Dermis microvascular lymphatic vessel endothelial cell (primary cell): ENCODE measurements at places on chromosomes 4 and X. TPM values are rescaled to one million over a fixed set of nuclear protein-coding genes. Genes with fewer than 3 reads are reported as not detected.

DNA sequence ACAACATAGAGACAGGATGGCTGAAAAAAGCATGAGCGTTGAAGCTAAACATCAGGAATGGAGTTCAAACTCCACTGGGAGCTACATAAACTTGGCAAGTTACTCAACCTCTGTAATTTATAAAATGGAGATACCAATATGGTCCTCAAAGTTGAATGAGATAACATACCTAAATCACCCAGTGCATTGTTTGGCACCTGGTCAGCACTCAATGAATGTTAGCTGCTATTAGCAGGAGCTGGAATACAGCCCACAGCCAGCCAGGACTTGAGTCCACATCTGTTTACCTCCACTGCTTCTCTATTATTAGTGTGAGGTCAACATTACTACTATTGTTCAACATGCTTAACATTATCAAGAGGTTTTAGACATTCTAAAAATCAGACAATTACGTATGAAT is 97.9 kb downstream of the NR3C2 start:
- DNase-seq: peak; percentile 56

- no peak for DNase-seq
Observed at GRCh38 chrX:144681501-144681900, 565.8 kb upstream of the SPANXN1 start.

DNA sequence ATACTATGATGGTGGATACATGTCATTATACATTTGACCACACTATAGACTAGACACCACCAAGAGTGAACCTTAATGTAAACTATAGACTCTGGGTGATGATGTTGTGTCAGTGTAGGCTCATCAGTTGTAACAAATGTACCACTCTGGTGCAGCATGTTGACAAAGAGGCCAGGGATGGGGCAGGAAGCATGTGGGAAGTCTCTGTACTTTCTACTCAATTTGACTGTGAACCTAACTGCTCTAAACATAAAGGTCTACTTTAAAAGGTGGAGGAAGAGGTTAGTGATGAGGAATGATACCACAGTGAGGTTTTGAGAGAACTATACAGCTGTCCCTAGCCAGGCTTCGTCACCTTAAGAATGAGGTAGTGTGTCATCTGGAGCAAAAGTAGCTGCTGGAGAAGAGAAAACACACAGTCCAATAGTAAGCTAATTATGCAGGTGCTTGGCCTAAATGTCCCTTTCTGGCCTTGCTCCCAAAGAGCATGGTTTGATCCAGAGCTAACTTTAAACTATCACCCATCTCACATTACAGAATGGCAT is 38.4 kb downstream of the GRSF1 start:
- no peak for DNase-seq

GRCh38 chr4:149173241-149174013 is 642.2 kb downstream of the IQCM start:
- no peak for DNase-seq

DNA sequence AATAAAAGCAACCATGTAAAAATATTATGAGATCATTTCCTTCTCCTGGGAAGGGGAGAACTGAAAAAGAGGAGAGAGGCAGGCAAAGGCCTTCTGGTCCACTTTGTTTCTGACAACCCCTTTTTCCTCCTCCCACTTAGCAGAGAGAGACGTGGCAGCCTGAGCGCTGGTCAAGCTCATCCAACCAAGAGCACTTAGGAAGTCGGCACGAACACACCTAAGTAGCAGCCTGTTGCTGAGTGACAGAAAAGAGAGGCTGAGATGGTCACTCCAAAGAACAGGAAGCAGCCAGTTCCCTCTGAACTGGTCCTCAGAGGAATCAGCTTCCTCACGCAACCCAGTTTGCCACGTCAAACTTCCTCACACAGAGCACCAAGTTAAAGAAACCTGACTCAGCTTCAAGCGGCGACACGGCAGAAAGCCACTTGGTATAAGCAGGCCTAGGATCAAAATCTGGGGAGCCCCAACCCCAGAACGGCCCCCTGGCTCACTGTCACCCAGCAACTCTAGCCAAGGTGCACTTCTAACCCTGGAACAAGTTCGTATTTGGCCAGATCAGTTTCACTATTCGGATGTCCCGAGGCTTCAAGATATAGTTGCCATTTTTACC is 861 bp downstream of the SEC24D start:
- peak; percentile 98 for DNase-seq

GRCh38 chr4:122534776-122535175 is 78.3 kb upstream of the IL2 start:
- DNase-seq: no peak

DNA sequence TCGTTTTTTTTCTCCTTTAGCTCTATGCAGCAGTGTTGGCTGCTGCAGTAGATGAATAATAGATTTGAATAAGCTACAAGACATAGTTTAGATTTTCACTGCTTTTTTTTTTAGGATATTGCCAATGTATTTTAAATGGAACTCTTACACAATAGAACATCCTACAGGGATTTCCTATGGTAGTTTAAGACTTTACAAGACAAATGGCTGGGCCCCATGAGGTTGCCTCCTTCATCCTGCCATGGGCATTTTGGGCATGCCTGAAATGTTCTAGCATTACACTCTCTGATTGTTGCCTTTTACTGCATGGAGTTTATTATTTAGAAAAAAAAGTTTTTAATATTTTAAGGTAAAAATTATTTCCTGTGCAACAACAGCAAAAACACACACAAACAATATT is 74.5 kb downstream of the MID1 start:
- no peak for DNase-seq

GRCh38 chrX:103941201-103941975 is 21.0 kb upstream of the TMSB15B start:
- DNase-seq: peak; percentile 48

DNA sequence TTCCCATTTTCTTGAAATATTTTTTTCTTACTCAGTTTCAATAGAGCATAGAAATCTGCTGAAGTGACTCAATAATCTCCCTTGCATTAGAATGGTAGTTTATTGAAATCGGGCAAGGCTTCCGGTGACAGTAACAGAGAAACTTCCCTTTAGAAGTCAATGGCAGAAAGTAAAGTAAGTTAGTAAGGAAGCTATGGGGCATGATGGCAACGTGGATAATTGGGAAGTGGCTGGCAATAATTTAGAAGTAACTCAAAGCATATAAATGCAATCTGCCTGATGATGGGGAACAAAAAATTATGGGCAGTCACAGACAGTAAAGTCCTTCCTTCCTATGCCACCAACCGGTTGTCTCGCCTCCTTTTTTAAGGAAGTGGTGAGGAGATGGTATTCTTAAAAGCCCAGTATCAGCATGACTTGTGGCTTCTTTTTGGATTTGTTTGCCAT is 7.6 kb downstream of the CYBB start:
- no peak for DNase-seq

DNA sequence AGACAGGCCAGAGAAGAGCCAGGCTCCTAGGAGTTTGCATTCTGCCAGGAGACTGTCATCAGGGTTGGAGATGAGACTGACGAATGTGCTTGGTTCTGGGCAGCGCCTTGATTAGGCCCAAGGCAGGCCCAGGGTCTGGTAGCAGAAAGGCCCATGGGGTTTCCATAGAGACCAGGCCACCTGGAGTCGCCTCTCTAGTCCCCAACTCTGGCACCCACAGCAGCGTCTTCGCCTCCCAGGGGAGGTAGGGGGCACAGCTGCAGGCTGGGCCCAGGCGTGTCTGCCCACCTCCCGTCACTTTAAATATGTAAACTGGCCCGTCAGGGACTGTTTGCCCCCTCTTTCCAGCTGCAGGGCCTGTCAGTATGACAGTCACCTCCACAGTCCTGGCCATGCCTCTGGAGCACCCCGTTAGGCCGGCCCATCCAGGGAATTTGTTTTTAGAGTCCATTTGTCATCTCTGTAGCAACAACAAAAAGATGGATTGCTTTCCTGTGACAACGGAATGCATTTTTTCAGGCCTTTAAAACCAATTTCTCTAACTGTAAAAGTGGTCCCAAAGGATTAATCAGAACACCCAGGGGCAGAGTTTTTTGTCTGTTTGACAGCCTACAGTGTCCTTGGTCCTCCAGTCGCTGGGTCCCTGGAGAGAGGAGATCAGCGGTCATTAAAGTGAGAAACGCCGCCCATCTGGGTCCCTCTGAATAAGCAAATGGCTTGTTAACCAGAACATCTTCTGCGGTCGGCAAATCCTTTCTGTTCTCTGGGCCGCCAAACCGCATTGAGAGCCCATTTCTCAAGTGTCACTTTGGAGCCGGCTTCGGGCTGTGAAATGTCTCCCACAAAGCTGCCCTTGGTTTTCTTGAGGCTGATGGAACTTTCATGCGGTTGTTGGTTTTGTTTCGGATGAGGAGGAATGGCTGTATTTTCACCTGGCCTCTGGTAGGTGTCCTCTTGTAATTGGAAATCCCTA is 153.0 kb upstream of the PSAPL1 start:
- no peak for DNase-seq

DNA sequence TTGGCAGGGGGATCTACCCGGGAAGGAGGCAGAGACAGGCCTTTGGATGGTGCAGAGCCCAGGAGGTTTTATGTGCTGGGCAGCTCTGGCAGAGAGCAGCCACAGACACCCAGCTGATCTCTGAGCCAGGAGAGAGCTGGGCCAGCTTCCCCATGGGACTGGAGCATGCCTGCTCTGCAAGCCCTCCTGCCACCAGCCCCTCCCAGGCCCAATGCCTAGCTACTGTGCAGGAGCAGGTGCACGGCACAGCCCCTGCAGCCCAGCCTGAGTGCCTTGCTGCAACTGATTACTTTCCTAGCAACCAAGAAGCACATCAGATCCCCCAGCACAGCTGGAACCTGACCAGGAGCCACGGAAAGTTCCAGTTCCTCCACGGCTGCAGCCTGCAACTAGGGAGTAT is 57.8 kb upstream of the BEND2 start:
- no peak for DNase-seq

DNA sequence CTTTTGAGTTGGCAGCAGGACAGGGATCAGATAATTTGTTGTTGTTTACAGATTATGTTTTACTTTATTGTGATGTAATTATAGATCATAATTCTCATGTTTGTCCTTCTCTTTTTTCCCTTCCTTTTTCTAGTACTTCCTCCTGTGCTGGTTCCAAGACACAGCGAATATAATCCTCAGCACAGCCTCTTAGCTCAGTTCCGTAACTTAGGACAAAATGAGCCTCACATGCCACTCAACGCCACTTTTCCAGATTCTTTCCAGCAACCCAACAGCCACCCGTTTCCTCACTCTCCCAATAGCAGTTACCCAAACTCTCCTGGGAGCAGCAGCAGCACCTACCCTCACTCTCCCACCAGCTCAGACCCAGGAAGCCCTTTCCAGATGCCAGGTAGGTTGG is 58.0 kb downstream of the SMAD1 start:
- DNase-seq: no peak

GRCh38 chr4:159052315-159052714 is 50.6 kb upstream of the RAPGEF2 start:
- DNase-seq: no peak

DNA sequence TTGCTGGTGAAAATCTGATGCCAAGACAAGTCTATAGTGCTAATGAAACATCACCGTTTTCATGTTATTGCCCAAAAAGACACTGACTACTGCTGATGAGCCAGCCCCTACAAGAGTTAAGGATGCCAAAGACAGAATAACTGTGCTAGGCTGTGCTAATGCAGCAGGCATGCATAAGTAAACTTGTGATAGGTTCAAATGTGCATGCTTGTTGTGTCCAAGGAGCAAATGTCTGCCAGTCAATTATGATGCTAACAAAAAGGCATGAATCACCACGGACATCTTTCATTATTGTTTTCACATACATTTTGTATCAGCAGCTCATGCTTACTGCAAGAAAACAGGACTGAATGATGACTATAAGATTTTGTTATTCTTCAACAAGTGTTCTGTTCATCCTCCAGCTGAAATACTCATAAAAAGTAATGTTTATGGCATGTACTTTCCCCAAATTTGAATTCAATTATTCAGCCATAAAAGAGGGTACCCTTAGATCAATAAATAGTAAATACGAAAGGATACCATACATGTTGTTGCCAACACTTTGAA is 306.9 kb upstream of the ARSJ start:
- no peak for DNase-seq

GRCh38 chr4:139299536-139299935 is 1.8 kb upstream of the NAA15 start:
- DNase-seq: no peak

- DNase-seq: no peak
Observed at GRCh38 chrX:102154900-102155805, 624 bp downstream of the BEX5 start.

DNA sequence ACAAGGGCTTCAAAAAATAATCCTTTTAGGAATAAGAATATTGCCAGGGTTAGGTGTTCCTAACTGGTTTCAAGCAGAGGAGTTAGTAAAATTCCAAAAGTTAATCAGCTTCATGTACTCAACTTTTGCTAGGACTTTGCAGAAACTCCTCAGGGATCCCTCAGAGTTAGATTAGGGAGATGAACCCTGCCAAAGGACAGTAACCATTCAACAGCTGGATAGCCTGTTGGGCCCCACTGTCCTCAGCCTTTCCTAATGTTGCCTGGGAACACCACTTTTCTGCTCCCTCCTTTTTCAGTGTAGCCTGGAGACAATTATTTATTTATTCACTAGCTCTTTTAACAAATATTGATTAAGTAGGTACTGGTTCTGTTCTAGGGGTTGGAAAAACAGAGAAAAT is 53.8 kb downstream of the NFKB1 start:
- no peak for DNase-seq

GRCh38 chr4:184937745-184938144 is 80.5 kb upstream of the HELT start:
- no peak for DNase-seq

Gene SPANXA1
- not detected in 2 replicates for total RNA-seq

Gene FAM47A
- not detected in 2 replicates for total RNA-seq

Gene RAI2
- 1.2 and 3.3 TPM in 2 replicates for total RNA-seq

Gene GPR119
- total RNA-seq: not detected in 2 replicates

Gene ABRAXAS1
- 15.5 and 16.6 TPM in 2 replicates for total RNA-seq

Gene CFAP299
- not detected in 2 replicates for total RNA-seq

Gene NPY2R
- not detected in 2 replicates for total RNA-seq

Gene SEC24D
- 27.3 and 39.3 TPM in 2 replicates for total RNA-seq

Gene PRPS1
- 21.1 and 23.0 TPM in 2 replicates for total RNA-seq

Gene PPEF1
- total RNA-seq: not detected in 2 replicates
